Stimulated activated CD8-positive, alpha-beta memory T cell treated with anti-CD3 and anti-CD28 coated beads, Interleukin-4, amount 100 ng/mL, for 48 hours (primary cell): ENCODE measurements at places on chromosomes 1 and 21.

- no peak for DNase-seq
These were observed 406.5 kb downstream of the DUSP10 start for GRCh38 chr1:221335161-221336101.

DNA sequence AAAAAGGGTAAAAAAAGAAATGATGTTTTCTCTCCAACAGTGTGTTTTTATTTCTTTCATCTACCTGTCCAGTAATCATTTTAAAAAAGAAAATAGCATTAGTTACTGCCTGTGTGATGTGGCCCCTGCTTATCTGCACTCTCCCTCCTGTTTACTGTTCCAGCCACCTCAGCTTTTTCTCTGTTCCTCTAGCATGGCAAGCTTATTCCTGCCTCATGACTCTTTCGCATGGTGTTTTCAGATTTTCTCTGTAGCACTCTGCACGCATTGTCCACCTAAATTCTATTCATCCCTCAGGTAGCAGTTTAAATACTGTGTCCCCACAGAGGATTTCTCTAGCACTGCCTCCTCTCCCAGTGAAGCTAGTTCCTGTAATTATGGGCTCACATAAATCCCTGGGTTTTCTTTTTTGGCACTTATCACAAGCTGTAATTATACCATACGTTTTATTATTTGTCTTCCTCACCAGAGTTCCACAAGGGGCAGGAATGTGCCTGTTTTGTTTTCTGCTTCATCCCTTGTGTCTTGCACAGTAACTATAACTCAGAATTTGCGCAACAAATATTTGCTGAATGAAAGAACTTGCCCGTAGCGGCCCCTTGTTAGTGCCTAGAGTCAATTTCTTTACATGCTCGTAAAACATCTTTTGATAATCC is 51.4 kb upstream of the LRIG2 start:
- DNase-seq, result no peak

DNA sequence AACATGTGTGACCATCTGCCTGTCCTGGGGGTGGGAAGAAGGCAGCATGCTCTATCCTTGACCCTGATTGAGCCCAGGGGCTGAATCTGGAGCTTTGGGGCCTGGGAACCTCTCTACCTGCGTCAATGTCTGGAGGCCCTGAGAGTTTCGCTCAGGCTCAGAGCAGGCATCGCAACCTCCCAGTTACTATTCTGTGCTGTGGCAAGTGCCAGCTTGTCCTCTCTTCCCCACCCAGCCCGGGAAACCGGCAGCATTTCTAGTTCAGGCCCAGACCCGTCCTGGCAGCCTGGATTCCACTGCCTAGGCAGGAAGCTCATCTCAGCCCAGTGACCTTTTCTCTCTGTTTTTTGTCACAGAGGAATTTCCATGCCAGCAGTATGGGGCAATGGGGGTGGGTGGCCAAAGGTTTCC is 10.0 kb upstream of the IRF6 start:
- DNase-seq, result no peak

GRCh38 chr1:119006406-119007279 is 18.5 kb upstream of the TBX15 start:
- no peak for DNase-seq

DNA sequence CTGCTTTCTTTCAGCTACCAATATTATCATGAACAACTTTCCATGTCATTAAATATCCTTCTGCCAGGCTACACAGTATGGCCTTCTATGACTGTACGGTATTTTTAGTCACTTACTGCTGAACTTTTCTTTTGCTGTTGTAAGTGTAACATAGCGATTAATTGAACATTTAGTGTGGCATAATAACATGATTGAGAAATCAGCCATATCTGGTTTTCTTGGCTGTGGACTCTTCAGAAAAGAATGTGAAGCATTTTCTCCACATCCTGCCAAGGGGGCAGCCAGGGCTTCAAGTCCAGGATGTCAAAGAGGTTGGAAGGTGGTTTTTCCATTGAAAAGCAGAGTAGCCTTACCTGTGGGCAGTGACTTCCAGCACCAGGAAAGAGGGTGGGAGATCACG is 8.8 kb upstream of the AHCYL1 start:
- no peak for DNase-seq

GRCh38 chr1:34436836-34437235 is 260.1 kb downstream of the C1orf94 start:
- no peak for DNase-seq
